NCI-H1436 (cell line): ENCODE measurements at places on chromosomes 16 and 17.

GRCh38 chr17:63277629-63278028 is 168.5 kb downstream of the CYB561 start:
- no peak for DNase-seq

- no peak for DNase-seq
Observed at GRCh38 chr16:82603784-82604411, 22.9 kb upstream of the CDH13 start.

DNA sequence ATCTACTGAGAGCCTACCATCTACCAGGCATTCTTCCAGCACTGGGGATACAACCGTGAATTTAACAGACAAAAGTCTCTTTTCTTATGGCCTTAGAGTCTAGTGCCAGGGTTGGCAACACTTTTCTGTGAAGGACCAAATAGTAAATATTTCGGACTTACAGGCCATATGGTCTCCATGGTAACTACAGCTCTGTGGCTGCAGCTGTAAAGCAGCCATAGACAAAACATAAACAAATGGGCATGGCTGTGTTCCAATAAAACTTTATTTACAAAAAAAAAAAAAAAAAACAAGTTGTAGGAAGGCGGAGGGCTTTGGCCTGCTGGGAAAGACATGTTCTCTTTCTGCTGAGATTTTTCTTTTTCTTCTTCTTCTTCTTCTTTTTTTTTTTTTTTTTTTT is 98.7 kb downstream of the ABCC12 start:
- DNase-seq: no peak

GRCh38 chr17:3915995-3916696 is at the start of gene P2RX1:
P2RX1 (minus strand) TSS chr17:3916465; CDS start chr17:3916225, 240 bp downstream.
- no peak for DNase-seq

GRCh38 chr16:983044-984030 is 1.8 kb downstream of the SOX8 start:
- no peak for DNase-seq

- no peak for DNase-seq
Observed at GRCh38 chr17:30084788-30085187, 31.8 kb upstream of the NSRP1 start.
